GM20000 (cell line): ENCODE measurements at places on chromosomes 1 and 21.
A peak's percentile ranks its signal among the peaks of the same experiment; 100 is the strongest.

GRCh38 chr1:33132549-33132948 lies 49.3 kb downstream of the TRIM62 start:
- DNase-seq, result no peak

GRCh38 chr1:30732277-30732996 lies 9.1 kb upstream of the MATN1 start:
- peak; percentile 54 for DNase-seq

DNA sequence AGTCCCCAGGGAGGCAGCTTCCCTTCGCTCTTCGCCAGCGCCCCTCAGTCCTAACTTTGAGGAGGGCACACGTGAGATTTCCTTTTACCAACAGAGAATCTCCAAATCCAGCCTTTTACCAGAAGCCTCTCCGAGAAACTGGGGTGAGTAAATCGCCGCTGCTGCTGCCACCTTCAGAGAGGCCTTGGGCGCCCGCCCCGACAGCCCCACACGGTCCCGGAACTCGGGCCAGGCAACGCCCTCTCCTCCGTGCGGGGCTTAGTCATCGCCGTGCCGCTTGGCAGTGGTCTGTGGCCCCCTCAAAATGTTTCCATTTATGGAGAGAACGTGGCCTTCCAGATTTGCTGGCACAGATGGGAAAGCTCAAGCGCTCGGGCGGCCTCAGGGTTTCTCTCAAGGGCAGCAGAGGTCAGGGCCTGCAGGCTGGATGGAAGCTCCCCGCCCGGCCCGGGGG lies 41.4 kb upstream of the COL6A2 start:
- DNase-seq, result no peak

DNA sequence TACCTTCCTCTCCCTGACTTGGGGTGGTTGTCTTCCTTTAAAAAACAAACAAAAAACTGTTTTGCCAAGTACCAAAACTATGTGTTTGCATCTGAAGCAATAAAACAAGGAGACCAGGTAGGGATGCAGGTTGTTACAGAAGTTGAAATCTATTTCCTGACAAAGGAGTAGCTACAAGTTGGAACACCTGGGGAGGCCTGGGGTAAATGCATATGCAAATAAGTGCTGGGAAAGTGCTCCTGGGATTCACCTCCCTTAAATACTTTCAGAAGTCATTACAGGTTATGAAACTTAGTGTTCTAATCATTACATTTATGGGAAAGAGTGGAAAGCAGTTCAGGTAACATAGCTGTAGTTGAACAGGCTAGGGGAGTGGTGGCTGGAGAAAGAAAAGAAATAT lies 1.9 kb upstream of the TSNAX start:
- no peak for DNase-seq

GRCh38 chr1:45084562-45084961 lies 72.5 kb downstream of the UROD start:
- DNase-seq, result no peak

DNA sequence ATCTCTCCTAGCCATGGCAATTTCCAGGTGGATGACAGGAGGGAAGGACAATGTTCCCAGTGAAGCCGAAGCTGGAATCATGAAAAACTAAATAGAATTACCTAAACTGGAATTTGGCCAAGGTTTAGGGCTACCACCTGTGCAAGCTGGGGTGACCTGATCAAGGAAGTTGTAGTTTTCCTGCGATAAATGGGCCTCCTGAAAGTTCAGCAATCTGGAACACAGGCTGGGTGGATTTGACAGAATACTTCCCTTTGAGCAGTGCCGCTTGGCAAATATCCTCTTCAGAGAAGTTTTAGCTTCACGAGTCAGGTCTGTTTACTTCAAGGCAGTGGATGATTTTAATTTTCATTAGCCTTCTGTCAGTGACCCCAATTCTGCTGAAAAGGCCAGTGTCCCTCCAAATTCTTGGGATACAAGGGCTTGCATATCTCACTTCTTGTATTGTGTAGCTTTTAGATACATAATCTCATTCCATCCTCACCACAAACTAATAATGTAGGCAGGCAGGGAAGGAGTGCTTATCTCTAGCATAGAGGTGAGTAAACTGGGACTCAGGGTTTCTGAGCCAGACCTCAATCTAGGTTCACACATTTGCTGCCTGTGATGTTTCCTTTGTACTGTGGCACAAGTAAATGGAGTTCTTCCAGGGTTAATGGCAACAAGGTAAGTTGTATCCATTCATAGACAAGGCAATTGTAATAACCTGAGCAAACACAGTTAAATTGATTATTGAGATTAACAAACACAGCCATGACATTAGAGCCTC lies 349.4 kb downstream of the NUF2 start:
- DNase-seq, result no peak

DNA sequence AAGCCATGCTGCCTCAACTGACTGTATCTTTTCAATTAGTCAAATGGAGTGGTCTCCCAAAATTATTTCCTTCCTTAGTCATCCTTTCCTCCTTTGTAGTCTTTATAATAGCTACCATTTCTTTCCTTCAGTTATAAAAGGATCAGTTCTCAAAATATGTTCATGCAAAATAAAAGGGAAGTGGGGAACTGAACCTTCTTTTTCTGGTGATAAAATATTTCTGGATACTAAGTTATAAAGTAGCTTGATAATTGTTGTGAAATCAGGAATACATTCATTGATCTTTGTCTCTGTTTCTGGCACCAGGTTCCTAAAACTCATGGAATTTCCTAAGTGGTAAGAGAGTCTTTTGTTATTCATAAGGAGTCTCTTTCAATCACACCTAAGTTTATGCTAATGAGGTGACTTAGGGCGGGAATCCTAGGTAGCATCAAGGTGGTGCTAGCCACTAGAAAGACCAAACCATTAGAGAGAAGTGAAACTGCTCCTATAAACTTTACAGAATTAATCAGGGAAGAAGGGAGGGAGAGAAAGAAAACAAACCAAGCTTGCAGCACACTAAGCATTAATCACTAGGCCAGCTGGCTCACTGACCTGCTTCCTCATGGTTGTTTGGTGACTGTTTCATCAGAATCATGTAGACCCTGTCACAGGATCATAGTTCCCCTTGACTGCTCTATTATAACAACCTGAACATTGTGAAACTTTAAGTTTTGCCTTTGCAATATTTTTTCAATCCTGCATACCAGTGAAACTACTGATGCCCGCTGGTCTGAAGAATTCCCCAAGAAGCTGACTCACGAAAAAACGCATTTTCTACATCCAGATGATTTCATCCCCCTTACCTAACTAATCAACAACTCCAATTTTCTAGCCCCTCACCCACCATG lies 161.6 kb upstream of the PTBP2 start:
- DNase-seq, result no peak

- no peak for DNase-seq
Observed at GRCh38 chr1:30417001-30417700, 306.2 kb downstream of the MATN1 start.

DNA sequence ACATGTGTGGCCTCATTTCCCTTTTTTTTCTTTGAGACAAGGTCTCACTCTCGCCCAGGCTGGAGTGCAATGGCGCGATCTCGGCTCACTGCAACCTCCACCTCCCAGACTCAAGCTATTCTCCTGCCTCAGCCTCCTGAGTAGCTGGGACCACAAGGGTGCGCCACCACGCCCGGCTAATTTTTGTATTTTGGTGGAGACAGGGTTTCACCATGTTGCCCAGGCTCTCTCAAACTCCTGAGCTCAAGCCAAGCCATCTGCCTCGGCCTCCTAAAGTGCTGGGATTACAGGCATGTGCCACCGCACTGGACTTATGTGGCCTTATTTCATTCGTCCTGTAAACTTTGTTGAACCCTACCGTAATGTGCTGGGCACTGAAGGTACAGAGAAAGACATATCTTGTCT lies 569 bp upstream of the WARS2 start:
- DNase-seq, result no peak

- DNase-seq, result no peak
Observed at GRCh38 chr21:45817345-45817744, 164.2 kb upstream of the COL6A1 start.

DNA sequence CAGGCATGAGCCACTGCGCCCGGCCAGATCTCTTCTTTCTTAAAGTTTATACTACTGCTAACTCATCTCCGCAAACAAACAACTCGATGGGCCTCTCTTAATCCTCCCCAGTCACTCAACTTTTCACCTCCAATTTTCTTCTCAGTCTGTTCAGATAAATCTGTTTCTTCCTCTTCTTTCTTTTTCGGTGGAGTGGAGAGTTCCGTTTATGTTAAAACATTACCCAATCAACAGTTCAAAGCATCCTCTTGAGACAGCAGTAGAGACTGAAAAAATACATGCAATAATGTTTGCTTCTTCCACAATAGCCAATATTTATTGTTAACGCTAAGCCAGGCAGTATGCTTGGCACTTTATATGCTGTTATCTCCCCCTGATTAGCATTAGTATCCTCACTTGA lies 1.4 kb upstream of the ANKRD13C start:
- no peak for DNase-seq

DNA sequence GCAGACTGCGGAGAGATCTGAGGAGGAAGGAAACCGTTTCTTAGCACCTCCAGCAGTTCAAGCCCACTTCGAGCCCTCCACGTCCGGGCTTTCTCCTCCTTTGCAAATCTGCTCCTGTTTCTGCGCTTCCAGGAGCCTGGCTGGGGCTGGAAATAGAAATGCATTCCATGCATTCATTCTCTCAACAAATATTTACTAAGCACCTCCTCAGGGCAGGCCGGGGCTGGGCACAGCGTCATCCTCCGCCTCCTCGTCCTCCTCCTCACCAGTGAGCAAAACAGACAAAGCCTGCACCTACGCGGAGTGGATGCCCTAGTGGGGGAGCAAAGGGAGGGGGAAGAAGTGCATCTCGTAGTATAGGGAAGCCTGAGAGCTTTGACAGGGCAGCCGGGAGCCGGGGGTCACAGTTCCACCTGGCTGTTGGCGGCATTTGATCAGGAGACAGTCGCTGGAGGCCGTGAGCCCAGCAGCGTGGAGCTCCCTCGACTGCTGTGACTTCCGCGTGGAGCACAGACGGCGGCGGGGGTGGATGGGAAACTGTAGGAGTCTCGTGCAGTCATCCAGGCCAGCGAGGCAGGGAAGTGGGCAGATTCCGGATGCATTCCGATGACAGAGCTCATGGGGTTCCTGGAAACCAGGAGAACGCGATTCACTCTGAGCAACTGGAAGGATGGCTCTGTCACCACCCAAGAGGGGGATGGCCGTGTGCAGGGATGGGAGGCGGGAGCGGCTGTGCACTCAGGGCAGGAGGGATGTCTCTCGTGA lies 93.5 kb downstream of the SIK1 start:
- DNase-seq, result no peak

- no peak for DNase-seq
Observed at GRCh38 chr1:170927955-170928840, 7.1 kb upstream of the MROH9 start.

GRCh38 chr1:145927916-145928643 lies 796 bp upstream of the RBM8A start:
- no peak for DNase-seq

DNA sequence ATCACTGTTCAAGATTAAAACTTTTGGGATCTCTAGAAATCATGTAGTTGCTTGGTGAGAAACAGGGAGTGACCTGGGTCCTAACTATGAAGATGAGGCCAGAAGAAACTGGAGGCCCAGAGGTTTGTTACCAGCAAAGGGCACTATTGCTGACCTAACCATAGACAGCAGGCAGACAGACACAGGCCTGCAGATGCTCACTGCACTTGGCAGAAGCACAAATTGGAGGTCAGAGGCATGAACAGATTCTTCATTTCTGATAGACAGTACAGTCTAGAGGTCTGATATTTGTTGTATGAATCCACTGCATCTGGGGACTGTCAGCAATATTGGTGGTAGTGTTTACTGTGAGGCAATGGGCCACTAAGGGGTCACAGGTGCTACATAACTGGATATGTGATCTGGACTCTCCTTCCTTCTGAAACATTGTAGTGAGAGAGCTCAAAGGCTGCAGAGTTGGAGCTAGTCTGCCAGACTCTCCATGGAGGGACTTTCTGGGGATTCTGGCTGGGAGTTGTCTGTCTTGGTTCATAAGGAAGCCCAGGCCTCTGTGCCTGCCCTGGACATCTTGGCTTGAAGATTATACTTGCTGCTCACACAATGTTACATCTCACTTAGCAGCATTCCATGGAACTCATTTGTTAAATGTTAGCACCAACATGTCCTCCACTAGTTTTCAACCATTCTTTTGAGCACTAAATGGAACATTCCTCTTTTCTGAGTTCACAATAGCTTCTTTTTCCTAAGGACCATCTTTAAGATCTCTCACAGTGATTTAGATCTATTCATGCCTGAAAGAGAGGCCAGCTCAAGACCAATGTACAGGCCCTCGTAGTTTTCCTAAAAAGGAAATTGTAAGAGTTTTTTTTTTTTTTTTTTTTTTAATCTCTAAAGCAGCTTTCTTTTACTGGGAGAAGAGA lies 26.9 kb upstream of the CCN1 start:
- no peak for DNase-seq

DNA sequence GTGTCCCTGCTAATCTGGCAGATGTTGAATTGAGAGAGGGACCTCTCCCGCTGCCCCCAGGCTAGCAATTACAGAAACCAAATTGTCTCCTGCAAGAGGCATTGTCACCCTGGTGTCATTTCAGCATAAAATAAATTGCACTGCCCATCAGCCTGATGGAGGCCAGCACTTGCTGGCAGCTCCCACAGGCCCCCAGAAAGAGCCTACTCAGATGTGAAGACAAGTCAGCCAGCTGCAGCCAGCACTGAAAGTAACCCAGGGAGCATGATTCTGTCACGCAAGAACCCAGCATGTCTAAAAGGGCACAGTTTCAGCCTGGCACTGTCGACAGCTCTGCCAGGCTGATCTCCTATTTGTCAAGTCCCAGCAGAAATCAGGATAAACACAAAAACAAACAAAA lies 110.3 kb upstream of the CTTNBP2NL start:
- no peak for DNase-seq

DNA sequence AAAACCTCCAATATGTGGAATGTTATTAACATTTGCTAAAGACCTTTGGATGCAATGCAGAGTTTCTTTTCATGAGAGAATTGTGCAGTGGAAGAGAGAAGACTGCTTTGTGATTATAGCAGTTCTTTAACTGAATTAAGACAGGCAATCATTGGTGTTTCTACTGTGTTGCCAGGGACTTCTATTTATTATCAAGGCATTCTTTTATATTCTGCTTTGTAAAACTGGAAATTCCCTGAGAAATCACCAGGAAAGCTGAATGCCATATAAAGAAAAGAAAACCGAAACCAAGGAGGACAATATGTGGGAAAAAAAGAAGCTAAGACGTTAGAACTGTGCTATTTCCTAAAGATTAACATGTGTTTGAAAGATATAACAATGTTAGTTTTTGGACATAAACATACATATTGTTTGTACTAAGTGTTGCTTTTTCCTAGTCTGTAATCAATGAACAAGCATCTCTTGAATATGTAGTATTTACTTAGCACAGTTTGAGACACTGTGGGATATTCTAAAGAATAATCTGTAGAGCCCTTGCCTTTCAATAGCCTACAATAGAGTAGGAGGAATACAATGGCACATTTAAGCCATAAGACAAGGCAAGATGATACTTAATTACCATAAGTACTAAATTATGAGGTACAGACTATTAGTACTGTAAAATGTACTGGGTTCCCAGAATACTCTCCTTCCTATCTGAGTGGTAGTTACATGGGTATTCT lies 47.1 kb downstream of the EXTL2 start:
- DNase-seq, result no peak

DNA sequence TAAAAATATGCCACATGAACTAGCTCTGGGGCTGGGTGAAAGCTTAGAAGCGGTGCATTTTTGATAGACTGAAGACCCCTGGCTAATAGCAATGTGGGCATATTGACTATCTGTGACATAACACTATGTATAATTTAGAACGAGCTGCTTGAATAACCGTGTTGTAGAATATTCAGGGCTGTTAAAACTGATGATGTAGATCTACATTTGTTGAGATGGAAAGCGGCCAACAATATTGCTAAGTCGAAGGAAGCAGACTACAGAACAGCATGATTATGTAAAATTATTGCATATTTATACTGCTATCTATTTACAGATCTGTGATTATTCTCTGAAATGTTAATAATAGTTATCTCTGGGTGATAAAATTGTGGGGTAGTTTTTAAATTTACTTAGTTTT lies 41.1 kb upstream of the BCL10 start:
- DNase-seq, result no peak
